Stimulated activated effector memory CD8-positive, alpha-beta T cell treated with anti-CD3 and anti-CD28 coated beads, Interleukin-12 subunit alpha, Interleukin-12 subunit beta, amount 100 ng/mL, for 72 hours (primary cell): ENCODE measurements at places on chromosomes 7 and 10.

DNA sequence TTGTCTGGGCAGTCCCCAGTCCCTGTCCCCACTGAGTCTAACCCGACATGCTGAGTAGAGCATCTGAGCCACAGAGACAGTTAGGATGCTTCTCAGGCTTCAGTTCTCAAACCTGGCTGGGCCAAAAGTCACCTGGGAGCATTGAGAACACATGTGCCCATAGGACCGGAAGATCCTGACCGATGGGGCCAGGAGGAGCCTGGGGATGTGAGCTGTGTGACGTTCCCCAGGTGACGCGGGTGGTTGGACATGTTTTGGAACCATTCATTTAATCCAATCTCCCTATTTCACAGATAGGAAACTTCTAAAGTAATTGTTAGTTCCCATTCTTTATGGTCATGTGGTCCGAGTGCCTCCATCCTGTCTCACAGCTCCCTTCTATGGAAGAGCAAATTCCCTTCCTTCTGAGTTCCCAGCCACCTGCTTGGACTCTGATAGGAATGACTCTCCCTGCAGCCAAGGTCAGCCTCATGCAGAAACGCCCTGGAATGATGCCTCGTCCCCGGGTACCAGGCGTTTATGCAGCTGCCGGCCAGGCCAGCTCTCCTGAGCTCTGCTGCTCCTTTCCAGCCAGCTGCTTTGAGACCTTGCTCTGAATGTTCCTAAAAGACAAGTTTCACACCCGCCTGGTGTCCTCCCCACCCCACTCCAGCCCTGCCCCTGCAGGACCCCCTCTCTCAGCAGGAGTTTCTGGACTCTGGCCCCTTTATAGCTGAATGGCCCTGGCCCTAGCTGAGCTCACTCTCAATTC lies 166.5 kb upstream of the RHEB start:
- no peak for DNase-seq

DNA sequence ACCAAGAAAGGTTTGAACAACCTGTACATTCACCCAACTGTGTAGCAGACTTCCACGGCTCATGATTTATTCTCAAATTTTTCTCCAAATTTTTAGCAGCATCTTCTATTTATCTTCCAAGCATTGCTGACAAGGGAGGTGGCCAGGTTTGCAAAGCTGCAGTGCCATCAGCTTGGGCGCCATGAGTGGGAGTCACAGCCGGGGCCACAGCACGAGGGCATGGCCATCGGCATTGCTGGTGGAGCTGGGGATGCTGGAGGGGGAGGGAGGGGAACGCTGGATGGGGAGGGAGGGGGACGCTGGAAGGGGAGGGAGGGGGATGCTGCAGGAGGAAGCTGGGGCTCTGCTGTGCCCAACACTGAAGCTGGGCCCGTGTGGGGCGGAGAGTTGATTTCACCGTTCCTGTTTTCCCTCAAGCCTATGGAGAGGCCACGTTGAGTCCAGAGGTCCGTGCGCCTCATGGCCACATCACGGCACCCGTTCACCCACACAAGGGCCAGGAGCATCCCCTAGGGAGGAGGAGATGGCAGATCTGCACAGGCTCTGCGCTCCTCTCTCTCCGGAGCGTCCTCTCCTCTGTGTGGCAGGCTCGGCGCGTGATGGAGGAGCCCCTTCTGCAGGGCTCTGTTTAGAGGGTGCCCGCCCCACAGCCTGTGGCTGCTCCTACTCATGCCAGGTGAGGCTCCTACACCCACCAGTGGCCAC lies 520.2 kb downstream of the DNAJB6 start:
- DNase-seq, result no peak

DNA sequence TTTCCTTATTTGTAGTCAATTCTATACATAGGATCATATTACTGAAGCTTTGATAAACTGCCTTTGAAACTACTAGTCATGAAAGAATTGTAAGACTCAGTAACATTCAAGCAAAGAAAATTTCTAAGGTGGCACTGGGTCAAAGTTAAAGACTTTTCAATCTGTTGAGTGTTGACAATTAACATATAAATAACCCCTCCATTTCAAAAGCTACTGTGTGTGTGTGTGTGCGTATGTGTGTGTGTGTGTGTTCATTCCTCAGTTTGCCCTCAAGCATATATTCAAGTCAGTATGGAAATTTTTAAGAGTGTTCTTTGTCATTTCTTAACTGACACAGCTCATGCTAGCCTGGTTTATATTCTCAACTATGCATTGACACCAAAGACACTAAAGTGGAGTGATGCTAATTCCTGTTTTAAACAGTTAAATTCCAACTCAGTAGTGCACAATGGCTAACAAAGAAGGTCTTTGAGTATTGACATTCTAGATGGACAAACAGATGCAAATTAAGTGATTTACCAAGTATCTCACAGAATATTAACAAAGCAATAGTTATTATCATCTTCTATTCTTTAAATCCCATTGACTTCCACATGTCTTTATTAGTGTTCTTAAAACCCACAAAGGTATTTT lies 314.8 kb upstream of the GRM3 start:
- DNase-seq, result no peak

DNA sequence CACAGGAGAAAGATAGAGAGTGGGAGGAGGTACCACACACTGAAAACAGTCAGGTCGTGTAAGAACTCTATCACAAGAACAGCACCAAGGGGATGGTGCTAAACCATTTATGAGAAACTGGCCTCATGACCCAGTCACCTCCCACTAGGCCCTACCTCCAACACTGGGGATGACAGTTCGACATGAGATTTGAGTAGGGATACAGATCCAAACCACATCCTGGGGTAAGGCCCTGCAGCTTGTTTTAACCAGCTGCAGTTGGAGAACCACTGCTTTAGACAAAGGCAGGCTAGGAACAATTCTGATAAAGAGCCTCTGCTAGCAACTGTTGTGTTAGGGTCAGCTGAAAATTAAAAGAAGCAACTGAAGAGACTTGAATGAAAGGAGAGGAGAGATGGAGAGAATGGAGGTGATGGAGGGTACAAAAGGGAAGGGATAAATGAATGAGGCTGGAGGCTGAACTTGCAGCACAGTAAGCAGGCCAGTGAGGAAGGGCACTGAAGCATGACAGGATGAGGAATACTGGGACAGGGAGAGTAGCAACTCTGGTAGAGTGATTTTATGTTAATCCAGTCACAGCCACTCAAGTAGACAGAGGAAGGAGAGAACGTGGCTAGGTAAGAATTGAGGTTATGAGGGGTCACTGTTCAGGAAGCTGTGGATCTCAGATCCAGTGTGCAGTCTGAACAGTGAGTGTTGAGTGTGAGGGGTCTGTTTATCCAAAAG lies 23.6 kb downstream of the MEST start:
- no peak for DNase-seq
